ENCODE measurements at places on chromosomes 4 and X.

DNA sequence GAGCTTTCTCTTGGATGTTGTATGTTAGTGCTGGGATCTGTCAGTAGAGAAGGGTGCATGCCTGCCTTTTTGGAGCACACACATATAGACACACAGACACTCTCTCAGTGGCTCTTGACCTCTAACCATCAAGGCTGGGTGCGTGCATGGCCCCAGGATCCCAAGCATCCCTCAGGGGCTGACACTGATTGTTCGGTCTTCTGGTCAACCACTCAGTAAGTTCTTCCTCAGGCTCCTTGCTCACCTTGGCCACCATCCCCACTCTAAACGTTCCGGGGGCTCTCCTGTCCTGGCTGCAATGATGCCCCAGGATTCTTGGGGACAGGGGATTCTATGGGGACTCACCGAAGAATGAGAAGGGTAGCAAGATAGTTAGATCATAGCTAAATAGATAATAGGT lies 179.6 kb downstream of the SHOX start:
- DNase-seq: no peak

GRCh38 chr4:104763554-104764222 lies 269.0 kb upstream of the CXXC4 start:
- DNase-seq: no peak

DNA sequence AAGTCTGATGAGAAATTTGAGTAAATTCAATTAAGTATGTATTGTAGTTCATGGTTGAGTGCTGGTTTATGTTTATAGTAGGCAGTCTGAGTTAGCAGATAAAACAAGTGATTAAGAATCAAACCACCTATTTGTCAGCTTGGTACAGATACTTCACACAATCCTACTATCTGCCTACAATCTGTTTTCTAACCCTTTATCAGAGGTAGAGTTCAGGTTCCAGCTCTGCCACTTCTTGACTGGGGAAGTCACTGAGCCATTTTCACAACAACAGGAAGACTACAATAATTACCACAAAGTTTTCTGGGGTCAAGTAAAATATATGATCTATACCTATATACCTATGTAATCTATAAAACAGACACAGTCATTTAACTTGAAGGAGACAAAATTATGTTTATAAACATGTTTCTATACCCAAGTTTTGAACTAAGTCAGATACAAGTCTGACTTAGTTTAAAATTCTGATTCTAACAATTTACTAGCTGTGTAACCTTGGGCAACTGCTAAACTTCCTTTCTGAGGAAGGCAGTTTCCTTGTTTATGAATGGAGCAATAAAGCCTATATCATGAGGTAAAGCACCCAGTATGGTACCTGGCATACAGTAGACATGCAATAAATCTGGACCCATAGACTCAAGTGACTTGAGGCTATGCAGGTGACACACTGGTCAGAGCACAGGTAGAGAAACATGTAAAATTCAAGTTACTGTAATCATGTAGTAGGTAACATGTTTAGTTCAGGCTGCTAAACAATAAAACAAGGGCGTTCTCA lies 37.2 kb upstream of the BDH2 start:
- DNase-seq: no peak

DNA sequence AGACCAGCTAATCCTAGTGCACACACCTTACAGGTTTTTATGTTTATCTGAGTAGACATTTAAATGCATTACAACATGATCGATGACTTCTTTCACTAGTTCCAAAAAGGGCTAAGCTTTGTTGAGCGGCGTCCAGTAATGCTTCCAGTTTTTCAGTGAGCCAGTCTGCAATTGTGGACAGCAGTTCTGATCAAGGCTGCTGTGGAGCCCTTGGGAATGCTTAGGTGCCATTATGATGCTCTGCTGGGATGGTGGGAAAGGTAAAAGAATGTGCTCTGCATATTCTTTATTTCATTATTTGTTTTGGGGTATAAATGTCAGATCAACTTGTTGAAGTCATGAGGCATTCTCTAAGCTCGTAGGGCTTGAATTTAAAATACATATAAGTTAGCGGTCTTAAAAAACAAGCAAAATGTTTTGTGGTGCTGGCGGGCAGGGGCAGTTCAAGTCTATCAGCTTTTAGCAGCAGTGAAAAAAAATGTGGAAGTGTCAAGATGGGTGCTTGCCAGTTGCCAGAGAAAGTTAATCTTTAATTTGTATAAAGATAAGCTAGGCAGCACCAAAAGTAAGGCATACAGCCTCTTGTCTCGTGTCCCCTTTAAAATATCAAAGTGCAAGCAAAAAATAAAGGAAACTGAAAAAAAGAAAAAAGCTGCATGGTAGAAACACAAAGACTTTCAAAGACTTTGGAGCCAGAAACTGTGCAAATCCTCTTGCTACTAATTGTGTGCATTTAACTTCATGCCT lies 5.8 kb downstream of the MID1IP1 start:
- no peak for DNase-seq

DNA sequence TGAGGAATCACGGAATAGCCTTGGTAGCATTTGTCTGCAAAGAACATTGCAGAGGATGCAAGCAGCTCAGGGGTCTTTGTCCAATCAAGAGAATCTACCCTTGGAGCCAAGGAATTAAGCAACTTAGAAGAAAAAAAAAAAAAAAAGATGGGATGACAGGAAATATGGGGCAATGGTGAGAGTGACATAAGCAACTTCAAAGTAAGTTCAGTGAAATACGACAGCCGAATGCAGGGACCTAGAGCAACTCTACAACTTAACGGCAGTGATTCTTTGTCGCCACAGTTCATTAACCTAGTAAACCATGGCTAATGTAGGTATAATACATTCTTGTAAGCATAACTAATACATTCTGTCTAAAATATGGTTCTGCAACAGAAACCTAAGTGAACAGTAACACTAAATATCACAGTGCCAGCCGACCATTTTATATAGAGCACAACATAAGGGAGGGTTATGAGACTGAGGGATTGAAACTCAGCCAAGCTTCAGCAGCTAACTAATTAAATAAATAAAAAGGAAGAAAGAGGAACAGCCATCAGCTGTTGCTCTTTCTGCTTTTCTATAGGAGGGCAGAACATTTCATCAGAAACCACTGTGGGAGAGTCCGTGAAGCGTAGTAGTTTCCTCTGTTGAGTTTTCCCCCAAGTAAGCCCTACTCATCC lies 74.7 kb downstream of the PPARGC1A start:
- no peak for DNase-seq

- peak; percentile 6 for DNase-seq
Measured at GRCh38 chr4:87895964-87896621, 63.3 kb downstream of the MEPE start.

DNA sequence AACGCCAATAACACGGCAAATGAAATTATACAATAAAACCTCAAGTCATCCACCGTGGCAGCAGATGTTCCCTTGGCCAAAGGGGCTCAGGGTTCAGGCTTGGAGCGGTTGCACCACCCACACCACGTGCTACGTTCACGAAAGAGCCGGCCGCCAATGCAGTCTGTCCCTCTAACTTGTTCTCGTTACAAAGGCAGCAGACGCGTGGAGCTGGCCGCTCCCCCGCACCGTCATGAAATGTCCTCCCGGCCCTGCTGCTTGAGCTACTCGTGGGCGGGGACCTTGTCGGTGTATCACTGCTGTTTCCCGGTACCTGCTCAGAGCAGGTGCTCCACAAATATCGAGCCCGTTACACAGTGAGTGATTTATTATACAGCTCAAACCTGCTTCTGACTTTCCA lies 36.4 kb upstream of the MAN2B2 start:
- no peak for DNase-seq

DNA sequence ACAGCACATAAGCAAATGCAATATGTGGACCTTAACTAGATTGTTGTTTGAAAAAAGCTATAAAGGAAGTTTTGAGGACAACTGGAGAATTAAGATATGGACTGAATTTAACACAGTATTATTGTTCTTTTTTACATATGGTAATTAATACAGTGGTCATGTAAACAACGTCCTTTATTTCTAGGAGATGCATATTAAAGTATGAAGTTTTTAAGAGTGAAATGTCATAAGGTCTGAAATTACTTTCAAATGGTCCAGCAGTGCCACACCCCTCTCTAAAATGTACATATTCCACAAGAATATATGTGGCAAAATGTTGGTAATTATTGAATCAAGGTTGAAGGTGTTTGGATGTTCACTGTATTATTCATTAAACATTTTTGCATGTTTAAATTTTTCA lies 40.9 kb downstream of the WDFY3 start:
- no peak for DNase-seq

DNA sequence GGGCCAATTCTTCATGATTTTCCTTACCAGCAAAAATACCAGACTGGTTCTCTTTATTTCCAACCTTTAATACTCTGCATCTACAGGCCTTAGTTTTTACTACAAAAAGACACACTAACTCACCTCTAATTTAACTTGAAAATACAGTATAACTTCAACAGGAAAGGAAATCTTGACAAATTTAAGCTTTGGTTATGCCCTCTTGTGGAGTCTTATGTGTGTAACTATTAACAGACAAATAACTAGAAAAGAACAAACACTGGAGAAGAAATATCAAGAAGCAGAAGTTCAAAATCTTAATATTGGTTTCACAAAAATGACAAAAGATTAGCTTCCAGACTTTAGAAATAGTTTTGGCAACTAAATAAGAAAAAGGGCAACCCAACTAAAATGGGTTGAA lies 33.0 kb downstream of the PPA2 start:
- DNase-seq: no peak

GRCh38 chrX:71532078-71532752 lies 689 bp upstream of the OGT start:
- peak; percentile 86 for DNase-seq

DNA sequence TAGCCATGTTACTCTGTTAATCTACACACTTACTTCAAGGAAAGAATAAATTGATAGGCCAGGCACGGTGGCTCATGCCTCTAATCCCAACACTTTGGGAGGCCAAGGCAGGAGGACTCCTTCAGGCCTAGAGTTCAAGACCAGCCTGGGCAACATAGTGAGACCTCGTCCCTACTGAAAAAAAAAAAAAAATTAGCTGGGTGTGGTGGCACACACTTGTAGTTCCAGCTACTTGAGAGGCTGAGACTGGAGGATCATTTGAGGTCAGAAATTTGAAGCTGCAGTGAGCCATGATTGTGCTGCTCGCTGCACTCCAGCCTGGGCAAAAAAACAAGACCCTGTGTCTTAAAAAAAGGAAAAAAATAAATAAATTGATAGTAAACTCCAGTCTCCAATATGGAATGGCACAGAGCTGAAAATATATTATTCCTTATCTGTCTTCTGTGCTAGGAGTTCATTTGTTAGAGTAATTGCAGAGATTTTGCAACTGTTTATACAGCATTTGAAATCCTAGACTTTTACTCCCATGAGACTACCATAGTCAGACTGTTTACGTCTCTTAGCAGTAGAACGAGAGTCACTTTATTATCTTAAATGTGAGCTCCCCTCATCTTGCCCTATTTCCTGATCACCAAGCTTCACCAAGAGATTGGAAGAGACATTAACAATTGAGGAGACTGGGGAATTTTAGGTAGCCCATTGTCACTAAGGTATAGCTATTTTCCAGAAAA lies 18.8 kb upstream of the TMEM131L start:
- no peak for DNase-seq

DNA sequence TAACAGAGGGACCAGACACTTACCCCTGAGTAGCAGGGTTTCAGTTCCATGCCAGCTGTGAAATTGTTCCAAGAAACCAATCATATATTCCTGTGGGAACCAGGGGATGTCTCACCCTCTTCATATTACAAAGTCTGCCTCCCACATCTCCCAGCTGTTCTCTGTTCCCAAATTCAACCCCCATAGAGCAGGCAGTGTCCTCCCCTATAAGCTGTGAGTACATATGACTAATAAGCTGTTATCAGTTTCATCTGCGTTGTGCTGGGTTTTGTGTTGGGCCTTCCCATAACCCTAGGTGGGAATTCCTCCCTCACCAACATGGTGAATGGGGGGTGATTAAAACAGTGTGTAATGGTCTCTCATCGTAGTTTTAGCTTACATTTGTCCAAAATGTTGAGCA lies 41.0 kb downstream of the CEP44 start:
- DNase-seq: no peak

- DNase-seq: no peak
Measured at GRCh38 chrX:73963682-73964081, 340.3 kb upstream of the ZCCHC13 start.

GRCh38 chr4:154304679-154305078 lies 186.9 kb downstream of the DCHS2 start:
- no peak for DNase-seq

DNA sequence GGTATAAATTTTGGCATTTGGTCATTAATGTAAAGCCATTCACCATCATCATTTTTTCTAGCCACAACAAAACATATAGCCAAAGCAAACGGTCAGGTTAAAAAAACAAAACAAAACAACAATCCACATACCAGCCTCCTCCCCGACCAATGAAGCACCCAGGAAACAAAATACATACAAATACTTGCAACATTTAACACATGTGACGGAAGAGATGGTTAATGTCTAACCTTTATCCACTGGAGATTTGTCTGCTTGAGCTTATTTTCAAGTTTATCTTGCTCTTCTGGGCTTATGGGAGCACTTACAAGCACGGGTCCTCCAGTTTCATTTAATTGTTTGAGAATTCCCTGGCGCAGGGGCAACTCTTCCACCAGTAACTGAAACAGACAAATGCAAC lies 857.5 kb upstream of the FTHL17 start:
- DNase-seq: no peak

DNA sequence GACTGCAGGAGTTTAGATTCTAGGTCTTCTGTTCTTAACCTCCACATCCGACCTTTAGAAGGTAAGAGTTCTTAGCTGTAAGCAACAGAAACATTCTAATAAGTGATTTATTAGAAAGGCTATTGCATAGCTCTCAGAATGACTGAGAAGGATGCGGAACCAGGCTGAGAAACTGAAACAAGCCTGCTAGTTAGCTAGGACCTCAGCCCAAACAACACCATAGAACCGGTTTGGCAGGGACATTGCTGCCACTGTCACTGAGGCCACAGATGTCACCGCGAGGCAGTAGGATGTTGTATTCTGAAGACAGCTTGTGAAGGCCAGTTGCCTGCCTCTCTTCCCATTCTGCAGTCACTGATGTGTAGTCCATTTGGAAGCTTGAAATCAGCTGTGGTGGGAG lies 160.0 kb upstream of the ARX start:
- DNase-seq: no peak

- no peak for DNase-seq
Measured at GRCh38 chrX:119541188-119541587, 24.0 kb downstream of the STEEP1 start.

- no peak for DNase-seq
Measured at GRCh38 chr4:184821242-184821641, 4.5 kb downstream of the ACSL1 start.

- DNase-seq: no peak
Measured at GRCh38 chrX:71454222-71454621, 78.7 kb upstream of the OGT start.

Data from natural killer cell (primary cell).